ENCODE measurements at places on chromosomes 7 and 10.
A peak's percentile ranks its signal among the peaks of the same experiment; 100 is the strongest.

- DNase-seq: no peak
Measured at GRCh38 chr7:77222819-77223218, 23.2 kb upstream of the FGL2 start.

- DNase-seq: no peak
Measured at GRCh38 chr7:101488826-101489572, 126.3 kb downstream of the COL26A1 start.

GRCh38 chr10:69902835-69903535 lies 101.3 kb downstream of the COL13A1 start:
- DNase-seq: no peak

GRCh38 chr10:110893559-110894179 lies 21.9 kb downstream of the PDCD4 start:
- no peak for DNase-seq

GRCh38 chr10:96646751-96647166 lies 59.9 kb upstream of the TM9SF3 start:
- DNase-seq: no peak

DNA sequence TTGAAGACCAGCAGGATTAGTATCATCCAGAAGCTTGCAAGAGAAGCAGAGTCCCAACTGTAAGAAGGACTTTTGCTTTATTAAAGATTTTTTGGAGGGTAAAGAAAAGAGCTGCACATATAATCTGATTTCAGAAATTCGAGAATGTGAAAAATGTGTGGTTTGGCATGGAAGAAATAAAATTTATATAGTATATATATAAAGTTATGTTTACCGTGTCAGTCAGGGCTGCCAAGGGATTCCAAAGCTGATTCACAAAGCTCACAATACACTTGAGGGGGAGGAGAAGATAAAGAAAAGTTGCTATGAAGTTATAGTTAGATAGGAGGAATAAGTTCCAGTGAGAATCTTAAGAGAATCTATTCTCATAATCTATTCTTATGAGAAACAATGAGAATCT lies 231.8 kb upstream of the CACNA2D1 start:
- no peak for DNase-seq

GRCh38 chr7:75652788-75653187 lies 86.0 kb downstream of the HIP1 start:
- DNase-seq: no peak

- DNase-seq: no peak
Measured at GRCh38 chr10:130989670-130990232, 321.8 kb downstream of the TCERG1L start.

GRCh38 chr7:81081616-81082015 lies 162.8 kb upstream of the SEMA3C start:
- no peak for DNase-seq

DNA sequence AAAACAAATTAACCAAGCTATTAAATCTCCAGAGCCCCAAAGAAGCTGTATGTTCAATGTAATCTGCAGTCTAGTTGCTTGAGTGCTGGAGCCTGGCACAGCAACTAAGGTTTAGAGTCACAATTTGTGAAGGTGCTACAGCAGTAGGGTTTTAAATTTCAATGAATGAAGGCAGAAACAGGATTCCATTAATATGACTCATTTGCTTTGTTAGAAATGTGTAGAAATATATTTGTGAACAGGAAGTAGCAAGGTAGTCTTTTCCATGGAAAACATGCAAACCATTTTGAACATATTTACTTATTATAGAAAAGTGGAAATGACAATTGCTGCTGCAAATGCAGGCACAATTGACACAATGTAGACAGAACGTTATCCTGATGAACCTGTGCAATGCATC lies 149.0 kb upstream of the STEAP4 start:
- DNase-seq: no peak

GRCh38 chr7:30908681-30909080 lies 3.0 kb upstream of the AQP1 start:
- DNase-seq: no peak

GRCh38 chr10:27241010-27241651 lies 534 bp upstream of the ACBD5 start:
- DNase-seq: peak; percentile 46

- DNase-seq: no peak
Measured at GRCh38 chr7:106281127-106281526, 3.7 kb downstream of the NAMPT start.

- DNase-seq: no peak
Measured at GRCh38 chr10:23326544-23327307, 17.9 kb downstream of the C10orf67 start.

GRCh38 chr7:22082553-22082885 lies 136.8 kb upstream of the CDCA7L start:
- DNase-seq: no peak

DNA sequence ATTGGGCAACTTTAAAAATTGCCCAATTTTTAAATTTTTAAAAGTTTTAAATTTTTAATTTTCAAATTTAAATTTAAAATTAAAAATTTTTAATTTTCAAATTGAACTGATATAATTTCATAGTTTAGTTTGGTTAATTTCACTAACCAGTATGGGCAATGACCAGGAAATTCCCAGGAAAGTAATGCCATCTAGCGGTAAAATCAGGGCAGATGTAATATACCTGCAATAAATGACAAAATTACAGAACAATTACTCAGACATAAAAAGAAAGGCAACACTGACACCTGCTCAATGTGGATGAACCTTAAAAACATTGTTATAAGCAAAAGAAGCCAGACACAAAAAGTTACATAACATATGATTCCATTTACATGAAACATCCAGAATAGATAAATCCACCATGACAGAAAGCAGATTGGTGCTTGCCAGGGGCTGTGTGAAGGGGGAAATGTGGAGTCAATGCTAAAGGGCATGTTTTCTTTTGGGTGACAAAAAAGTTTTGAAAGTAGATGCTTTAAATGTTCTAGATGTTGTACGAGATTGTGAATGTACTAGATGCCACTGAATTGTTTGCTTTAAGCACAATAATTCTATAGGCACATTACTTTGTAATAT lies 28.6 kb upstream of the SLC16A12 start:
- DNase-seq: no peak

DNA sequence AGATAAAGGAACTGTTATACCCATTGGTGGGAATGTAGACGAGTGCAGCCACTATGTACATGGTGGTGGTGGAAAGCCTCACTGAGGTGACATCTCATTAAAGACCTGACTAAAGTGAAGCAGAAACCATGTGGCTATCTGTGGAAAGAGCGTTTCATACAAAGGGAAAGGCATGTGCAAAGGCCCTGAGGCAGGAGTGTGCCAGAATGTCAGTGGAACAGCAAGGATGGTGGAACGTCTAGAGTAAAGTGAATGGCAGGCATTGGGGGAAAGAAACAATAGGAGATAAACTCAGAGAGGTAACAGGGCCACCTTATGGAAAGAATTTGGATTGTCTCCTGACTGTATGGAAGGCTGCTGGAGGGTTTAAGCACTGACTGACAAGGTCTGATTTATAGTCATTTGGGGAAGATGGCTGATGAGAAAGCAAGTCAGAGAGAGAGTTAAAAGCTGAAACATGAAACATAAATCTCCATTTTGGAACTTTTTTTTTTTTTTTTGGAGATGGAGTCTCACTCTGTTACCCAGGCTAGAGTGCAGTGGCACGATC lies 245.7 kb downstream of the STK31 start:
- no peak for DNase-seq

DNA sequence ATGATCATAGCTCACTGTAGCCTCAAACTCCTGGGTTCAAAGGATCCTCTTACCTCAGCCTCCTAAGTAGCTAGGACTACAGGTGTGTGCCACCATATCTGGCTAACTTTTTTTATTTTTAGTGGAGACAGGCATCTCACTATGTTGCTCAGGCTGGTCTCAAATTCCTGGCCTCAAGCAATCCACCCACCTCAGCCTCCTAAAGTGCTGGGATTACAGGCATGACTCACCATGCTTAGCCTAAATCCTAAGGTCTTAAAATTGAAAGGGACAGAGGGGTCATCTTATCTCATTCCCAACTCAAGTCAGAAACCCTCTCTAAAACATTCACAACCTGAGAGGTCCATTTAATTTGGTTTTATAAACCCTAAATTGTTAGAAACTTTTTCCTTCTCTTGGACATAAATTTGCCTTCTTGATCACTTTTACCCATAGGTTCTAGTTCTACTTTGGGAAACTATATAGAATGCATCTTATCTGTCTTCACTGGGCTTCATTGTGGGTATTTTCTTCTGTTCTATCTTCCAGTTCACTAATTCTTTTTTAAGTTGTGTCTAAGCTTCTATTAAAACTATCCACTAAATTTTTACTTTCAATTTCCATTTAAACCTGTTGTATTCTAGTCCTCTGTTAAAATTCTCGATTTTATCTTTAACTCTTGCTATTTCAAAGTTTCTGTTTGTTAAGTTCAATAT lies 183.4 kb upstream of the KAT6B start:
- no peak for DNase-seq

GRCh38 chr10:116849248-116850057 lies at the start of gene ENO4:
Gene ENO4 (plus strand): TSS chr10:116849499. CDS start chr10:116849567, 68 bp downstream.
- peak; percentile 92 for DNase-seq

GRCh38 chr10:6406220-6407033 lies 173.6 kb downstream of the PRKCQ start:
- no peak for DNase-seq

GRCh38 chr7:64774204-64774842 lies 19.9 kb upstream of the ZNF138 start:
- DNase-seq: no peak

DNA sequence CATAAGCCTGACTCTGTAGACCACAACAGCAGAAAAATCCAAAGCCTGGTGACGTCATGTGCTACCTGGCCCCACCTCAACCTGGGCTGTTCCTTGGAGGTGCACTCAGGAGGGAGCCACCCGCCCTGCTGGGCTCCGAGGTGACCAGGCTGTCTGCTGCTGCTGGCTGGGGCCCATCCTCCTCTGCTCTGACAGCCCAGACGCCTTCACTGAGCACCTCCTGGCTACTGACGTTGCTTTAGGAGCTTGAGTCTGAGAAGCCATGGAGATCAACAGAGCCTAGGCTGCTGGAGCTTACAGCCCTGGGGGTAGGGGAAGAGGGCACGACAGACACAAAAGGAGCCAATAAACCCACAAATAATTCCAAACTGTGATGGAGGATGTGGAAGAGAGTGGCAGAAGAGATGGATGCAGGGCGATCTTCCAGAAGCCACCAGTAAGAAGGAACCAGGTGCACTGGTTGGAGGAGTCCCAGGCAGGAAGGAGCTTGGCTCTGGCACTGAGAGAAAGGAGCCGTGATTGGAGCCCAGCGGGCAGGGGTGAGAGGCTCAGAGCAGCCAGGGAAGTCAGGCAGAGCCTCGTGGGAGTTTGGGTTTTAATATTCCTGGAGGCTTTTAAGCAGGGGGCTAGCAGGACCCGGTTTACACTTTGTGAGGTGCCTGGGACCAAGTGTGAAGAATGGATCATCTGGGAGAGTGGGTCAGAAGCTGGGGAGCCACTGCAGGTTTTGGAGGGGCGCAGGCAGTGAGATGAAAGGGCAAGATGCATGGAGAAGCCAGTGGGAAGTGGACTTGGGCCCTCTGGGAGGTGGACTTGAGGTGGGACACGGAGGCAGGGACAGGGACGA lies 1.7 kb upstream of the PTPRE start:
- DNase-seq: no peak

DNA sequence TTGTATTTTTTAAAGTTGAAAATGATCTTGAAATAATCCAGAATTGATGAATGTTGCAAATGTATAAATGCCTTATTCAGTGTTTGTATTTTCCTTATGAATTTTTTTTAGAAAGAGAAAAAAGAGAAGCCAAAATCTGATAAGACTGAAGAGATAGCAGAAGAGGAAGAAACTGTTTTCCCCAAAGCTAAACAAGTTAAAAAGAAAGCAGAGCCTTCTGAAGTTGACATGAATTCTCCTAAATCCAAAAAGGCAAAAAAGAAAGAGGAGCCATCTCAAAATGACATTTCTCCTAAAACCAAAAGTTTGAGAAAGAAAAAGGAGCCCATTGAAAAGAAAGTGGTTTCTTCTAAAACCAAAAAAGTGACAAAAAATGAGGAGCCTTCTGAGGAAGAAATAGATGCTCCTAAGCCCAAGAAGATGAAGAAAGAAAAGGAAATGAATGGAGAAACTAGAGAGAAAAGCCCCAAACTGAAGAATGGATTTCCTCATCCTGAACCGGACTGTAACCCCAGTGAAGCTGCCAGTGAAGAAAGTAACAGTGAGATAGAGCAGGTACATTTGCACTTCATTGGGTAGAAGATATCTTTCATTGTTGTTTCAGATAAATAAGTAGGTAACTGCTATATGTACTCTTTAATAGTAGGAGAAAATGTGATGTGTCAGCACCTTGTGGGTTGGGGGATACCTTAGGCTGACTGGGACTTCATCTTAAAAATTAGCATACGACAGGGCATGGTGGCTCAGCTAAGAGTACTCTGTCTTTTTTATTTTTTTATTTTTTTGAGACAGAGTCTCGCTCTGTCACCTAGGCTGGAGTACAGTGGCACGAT lies 3.9 kb downstream of the DDX21 start:
- no peak for DNase-seq

GRCh38 chr10:70629338-70629737 lies 26.8 kb upstream of the PRF1 start:
- DNase-seq: no peak

DNA sequence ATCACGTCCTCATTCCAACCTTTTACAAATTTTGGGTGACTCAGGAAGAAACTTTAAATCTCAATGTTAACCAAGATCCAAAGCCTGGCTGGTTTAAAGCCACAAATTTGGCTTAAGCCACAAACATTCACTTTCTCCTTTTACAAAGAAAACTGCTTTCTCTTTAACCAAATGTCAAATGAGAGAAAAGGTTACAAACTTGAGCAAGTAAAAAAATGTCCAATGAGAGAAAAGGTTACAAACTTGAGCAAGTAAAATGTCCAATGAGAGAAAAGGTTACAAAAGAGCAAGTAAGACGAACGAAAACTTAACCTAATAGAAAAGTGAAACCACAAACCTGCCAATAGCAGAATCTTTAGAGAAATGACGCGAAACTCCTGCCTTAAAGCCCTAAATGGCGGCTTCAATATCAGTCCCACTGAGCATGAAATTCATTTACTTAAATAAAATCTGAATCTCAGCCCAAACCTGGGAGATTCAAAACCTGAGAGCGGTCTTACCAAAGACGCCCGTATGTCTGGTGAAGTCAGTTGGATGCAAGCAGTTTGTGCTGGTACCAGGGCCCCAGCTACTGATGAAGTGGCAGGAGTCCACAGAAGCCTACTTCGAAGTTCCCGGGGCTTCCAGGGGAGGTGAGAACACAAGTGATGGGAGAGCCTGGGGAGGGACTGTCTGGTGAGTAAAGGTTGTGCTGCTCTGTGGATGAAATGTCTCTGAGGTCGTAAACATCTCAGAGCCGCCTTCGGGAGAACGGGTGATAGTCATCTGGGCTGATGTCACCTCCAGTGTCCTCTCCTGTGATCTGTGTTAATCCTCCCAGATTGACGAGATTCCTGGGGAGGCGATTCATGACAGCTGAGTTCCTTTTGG lies 74.6 kb downstream of the PAXIP1 start:
- DNase-seq: peak; percentile 45

All from right hindlimb (tissue), 1 donor.